A549 (cell line): ENCODE measurements at places on chromosomes 4 and X. TPM values are rescaled to one million over a fixed set of nuclear protein-coding genes. Genes with fewer than 3 reads are reported as not detected.
A peak's percentile ranks its signal among the peaks of the same experiment; 100 is the strongest.

DNA sequence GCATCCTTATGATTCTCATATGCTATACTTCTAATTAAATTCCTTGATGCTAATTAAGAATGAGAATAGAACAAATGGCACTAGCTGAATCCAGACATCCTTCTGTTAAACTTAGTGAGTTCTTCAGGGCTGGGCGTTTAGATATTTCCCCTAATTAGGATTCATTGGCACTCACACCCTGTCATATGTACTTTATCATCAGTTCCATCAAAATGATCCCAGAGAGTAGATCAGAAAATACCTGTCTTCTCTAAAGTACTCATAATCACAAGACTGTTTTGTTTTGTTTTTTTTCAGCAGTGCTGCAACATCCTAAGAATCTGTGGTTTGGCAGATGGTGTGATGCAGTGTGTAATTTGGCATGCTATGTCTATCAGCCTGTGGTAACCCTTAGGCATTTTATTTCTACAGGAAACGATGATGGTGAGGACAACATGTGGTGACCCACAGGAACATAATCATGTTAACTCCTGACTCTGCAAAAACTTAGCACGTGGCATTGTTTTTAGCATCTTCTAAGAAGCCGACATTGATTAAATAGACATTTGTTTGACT lies 2528.4 kb downstream of the ARAP2 start:
- no peak for DNase-seq

- DNase-seq: no peak
Measured at GRCh38 chrX:116317409-116317808, 119.0 kb upstream of the SLC6A14 start.

Gene CXorf66
- polyA plus RNA-seq: not detected in 3 replicates

- DNase-seq: peak; percentile 5
Measured at GRCh38 chrX:28586981-28587551, at the start of gene IL1RAPL1. IL1RAPL1 (plus strand) TSS chrX:28587446.

Gene DOK7
- polyA plus RNA-seq: 0.15 to 0.21 TPM (median 0.21 TPM) in 3 replicates

- DNase-seq: no peak
Measured at GRCh38 chr4:168384437-168385141, 66.0 kb upstream of the DDX60 start.

- DNase-seq: no peak
Measured at GRCh38 chr4:13427599-13428325, 56.4 kb downstream of the RAB28 start.

- DNase-seq: peak; percentile 35
Measured at GRCh38 chrX:54357414-54358377, at the start of gene WNK3. WNK3 (minus strand) TSS chrX:54358046.

Gene CD40LG
- not detected in 3 replicates for polyA plus RNA-seq

Gene EPHA5
- polyA plus RNA-seq: 0.81 to 0.96 TPM (median 0.91 TPM) in 3 replicates

DNA sequence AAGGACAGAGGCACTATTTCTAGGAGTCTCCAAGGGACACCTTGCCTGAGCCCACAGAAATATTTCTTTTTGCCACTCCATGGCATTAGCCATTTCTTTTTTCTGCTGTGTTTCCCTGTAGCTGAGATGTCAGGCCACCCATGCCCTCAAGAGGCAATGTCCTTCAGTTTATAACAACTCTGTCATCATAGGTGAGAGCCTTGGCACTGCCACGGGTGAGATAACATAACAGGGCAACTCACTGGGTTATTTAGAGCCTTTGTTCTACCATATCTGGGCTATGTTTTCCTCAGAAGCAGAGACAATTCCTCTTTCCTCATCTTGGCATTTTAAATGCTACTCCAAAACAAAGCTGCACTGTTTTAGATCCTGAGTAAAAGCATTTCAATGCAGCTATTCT lies 99.9 kb upstream of the MAOA start:
- no peak for DNase-seq

Gene TBX22
- not detected in 3 replicates for polyA plus RNA-seq

Gene HMGN5
- 3.9 to 4.8 TPM (median 4.4 TPM) in 3 replicates for polyA plus RNA-seq

- no peak for DNase-seq
Measured at GRCh38 chr4:73606465-73606974, 13.7 kb downstream of the RASSF6 start.

DNA sequence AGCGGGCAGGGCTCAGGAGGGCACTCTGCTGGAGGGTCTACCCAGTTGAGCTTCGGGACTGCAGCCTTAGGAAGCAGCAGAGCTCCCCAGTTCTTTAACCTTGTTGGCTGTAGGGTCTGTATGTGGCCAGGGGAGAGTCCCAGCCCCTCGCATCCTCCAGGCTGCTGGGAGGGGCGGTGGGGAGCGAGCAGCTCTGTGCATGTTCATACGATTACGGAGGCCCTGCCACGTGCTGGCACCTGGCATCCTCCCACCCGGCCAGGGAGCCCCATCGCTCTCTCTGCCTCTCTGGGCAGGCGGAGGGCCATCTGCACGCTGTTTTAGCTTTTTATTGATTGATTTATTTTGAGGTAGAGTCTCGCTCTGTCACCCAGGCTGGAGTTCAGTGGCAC lies 21.2 kb downstream of the NSG1 start:
- no peak for DNase-seq

GRCh38 chr4:110009550-110009949 lies 96.9 kb downstream of the EGF start:
- no peak for DNase-seq

- DNase-seq: no peak
Measured at GRCh38 chr4:2689825-2690700, 66.1 kb downstream of the TNIP2 start.

- no peak for DNase-seq
Measured at GRCh38 chr4:153420361-153420760, 45.8 kb upstream of the TMEM131L start.

DNA sequence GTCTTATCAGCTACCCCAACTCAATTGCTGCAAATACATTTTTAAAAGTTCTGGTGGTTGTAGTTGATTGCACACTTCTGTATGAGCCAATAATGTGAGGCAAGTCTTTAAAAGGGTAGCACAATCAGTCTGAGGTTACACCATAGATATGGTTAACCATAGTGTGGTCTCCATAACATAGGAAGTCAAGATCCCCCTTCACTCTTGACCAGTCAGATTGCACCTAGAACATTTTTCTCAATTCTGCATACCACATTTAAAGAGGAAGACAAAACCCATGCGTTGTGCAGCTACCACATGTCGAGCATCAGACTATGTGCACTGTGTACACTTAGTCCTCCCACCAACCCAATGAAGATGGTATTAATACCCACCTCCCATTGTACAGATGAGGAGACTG lies 26.5 kb upstream of the CYBB start:
- no peak for DNase-seq

DNA sequence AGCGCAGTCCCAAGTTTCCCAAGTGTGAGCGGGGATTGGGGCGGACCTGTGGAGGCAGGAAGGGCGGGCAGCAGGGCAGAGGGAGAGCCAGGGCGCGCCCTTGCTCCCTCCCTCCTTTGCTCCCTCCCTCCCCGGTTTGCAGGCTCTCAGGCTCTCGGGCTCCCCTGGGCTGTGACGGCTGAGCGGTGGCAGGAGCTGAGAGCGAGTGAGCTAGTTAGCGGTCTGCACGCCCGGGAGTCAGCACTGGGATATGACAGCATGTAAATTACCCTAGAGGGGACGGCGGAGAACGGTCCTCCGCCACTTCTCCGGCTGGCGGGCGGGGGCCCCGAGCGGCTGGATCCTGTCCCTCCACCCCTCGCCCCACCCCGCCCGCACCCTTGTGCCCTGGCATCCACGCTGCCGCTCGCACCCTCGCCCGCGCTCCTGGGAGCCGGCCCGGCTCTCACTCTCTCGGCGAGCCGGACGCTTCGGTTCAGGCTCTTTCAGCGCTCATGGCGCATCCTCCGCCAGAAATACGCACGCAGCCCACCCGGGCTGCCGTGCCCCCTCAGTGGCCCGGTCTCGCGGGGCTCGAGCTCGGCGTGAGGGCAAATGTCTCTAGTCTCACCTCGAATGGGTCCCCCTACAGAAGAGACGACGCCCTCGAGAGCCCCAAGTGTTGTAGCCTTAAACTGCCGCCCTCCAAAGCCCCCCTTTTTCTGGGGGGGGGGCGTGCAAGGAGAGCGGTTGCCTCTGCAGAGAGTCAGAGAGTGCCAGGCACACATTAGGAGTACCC lies at the start of gene TSC22D3:
Gene TSC22D3, minus strand, starts transcription at position 54 of the 778 bp plus-strand sequence. CDS start 368 bp downstream, outside the sequence.
- DNase-seq: peak; percentile 71

DNA sequence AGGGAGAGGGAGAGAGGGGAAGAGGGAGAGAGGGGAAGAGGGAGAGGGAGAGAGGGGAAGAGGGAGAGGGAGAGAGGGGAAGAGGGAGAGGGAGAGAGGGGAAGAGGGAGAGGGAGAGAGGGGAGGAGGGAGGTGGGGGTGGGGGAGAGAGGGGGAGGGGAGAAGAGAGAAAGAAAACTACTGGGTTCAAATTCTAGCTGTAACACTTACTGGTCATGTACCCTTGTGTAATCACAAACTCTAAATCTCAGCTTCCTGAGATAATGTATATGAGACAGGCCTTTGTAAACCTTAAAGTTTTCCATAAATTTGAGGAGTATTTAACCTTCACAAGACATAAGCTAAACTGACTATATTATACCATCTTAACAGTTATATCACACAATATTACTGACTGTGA lies 109.1 kb downstream of the FGF16 start:
- no peak for DNase-seq

Gene PARM1
- polyA plus RNA-seq: 0.37 to 0.40 TPM (median 0.38 TPM) in 3 replicates

Gene CC2D2A
- polyA plus RNA-seq: 10.1 to 11.3 TPM (median 10.7 TPM) in 3 replicates

DNA sequence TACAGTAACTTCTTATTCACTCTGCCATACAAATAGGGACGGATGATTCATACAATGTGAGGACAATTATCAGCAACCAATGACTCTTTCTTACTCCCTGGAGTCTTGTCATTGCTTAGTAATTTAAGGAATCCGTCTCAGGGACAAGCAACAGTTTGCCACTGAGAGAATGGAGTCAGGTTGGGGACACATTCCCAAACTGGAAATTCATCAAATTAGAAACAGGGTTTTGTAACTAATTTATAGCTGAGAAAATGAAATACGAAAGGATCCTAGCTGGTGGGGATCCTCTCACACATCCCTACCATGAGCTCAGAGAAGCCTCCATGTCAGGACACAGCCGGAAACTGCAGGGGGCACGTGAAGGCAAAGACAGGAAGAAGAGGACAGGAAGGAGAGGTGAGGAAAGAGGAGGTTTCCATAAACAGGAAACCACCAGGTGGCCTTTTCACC lies 50.4 kb upstream of the KDR start:
- peak; percentile 1 for DNase-seq

Gene NPY2R
- polyA plus RNA-seq: 0.05 to 0.07 TPM (median 0.07 TPM) in 3 replicates

DNA sequence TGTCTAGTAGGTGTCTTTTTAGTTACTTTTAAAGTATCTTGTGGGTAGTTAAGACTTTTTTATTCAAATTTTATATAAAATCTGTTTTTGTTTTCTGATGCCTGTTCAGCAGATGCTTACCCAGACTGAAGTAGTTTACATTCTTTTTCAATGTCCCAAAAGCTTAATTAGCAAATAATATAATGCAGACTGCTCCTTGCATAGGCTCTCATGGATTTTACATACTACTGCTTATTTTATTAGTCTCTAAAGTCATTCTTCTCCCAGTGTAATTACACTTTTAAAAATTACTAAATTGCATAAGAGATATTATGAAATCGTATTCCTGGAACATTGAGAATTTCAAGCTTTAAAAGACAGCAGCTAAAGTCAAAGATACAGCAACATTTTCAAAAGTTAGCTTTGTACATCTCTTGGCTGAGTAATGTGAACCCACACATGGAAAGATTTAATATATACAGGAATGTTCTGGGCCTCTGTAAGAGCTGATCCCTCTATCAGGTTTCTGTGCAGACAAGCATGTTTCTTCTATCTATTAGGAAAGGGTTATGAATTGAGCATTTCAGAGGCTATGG lies 148.4 kb upstream of the SPRY1 start:
- no peak for DNase-seq

DNA sequence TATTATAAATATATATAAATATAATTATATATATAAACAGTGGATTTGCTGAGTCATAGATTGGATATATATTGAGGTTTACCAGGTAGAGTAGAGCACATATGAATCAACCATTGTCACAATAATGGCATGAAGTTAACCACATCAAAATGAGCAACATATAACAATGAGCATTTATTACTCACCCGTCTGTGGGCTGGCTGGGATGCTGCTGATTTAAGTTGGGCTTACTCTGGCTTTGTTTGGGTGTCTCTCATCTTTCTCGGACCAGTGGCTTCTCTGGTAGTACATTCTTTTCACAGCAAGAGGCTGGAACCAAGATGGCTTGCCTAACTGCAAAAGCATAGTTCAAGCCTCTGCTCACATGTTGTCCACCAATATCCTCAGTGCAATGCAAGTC lies 111.7 kb upstream of the TAPT1 start:
- DNase-seq: no peak

GRCh38 chr4:48139691-48140090 lies 5.6 kb upstream of the TXK start:
- no peak for DNase-seq

Gene NDNF
- polyA plus RNA-seq: not detected in 3 replicates

- DNase-seq: no peak
Measured at GRCh38 chr4:791898-792625, 33.9 kb downstream of the CPLX1 start.

- DNase-seq: no peak
Measured at GRCh38 chrX:138929926-138930582, 218.5 kb upstream of the FGF13 start.

- no peak for DNase-seq
Measured at GRCh38 chr4:26557164-26557563, 26.7 kb upstream of the TBC1D19 start.

- DNase-seq: no peak
Measured at GRCh38 chrX:109268340-109268739, 213.5 kb downstream of the GUCY2F start.

DNA sequence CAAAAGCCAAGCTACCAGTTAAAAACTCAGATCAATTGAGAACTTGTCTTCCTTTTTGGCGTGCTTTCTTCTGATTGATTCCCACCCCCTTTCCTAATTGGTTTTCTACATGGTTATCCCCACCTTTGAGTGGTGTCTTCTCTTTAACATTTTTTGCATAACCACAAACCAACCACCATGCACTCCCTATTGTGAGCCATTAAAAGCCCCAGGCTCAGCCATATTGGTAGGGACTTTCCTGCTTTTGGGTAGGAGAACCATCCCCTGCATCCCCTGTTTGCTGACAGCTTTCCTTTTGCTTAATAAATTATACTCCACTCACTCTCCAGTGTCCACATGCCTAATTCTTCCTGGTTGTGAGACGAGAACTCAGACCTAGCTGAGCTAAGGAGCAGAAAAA lies 1651.4 kb upstream of the IGFBP7 start:
- no peak for DNase-seq

Gene TBC1D8B
- 2.6 to 3.3 TPM (median 3.2 TPM) in 3 replicates for polyA plus RNA-seq

- DNase-seq: no peak
Measured at GRCh38 chr4:16594128-16594527, 304.3 kb downstream of the LDB2 start.

- DNase-seq: no peak
Measured at GRCh38 chr4:8152090-8152864, 6.3 kb downstream of the ABLIM2 start.

GRCh38 chr4:138298866-138299265 lies 56.7 kb upstream of the SLC7A11 start:
- no peak for DNase-seq
